ENCODE measurements at places on chromosomes 4 and X.
A peak's percentile ranks its signal among the peaks of the same experiment; 100 is the strongest.

DNA sequence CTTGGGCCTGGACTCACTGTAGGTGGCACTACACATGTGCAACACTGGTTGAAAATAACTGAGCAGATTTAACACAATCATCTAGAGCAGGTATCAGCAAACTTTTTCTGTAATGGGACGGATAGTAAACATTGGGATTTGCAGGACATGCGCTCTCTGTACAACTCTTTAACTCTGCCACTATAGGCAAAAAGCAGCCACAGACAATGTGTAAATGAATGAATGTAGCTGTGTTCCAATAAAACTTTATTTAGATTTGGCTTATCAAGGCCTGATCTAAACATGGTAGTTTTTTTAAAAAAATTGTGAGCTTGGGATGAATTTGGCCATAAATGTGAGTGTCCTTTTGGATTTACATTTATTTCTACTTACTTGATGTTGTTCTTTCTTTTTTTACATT lies 407.3 kb downstream of the FAT4 start:
- DNase-seq: no peak

- no peak for DNase-seq
Measured at GRCh38 chr4:138945840-138946239, 69.7 kb upstream of the NOCT start.

DNA sequence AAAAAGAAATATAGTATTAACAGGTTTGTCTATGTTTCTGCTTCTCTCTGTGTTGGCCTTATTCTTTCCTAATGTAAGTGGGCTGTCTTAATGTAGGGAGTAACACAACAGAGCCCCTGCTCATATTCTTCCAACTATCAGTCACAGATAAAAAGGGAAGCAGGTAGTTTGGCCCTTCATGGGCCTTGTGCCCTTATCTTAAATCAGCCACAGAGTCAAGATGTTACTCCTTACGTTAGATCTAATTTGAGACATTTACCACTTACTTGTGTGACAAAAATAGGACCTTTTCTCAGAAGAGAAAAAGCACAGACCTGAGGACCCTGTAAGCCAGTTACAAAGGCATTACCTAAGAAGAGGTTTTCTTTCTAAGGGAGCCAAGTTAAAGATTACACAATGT lies 589.0 kb downstream of the GRXCR1 start:
- DNase-seq: no peak

GRCh38 chrX:154542723-154543424 lies 3.8 kb downstream of the G6PD start:
- no peak for DNase-seq

DNA sequence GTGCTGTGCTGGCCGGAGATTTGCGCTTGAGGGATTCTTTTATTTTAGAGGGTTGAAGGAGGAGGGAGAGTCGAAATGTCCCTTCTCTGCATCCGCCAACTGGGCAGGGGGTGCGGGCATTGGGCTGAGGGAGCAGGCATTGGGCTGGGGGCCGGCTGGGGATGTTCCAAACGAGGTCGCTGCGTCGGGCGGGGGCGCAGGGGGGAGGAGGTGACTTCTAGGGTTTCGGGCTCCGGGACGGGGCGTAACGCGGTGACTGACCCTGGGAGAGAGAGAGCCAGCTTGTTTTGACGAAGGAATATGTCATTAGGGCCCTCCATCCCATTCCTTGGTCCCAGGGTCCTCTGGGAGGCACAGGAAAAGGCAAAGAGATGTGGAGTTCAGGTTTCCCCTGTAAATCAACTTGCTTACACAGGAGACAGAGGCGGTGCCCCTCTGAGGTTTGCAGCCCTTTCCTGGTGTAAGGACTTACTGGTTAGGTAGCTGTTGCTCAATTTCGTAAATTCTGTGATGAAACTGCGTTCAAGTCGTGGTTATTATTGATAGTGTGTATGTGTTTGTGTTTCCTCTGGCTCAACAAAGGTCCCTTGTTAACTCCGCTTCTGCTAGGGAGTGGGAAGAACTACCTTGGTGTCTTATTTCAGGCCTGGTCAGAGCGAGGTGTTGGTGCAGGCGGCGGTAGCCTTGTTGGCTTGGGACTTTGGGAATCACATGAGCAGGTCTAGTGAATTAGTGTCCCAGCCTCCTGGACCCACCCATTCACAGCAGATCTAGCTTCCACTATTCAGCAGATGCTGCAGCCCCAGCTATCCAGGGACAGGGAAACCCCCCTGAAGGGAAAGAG lies 716 bp downstream of the FHIP1A start:
- peak; percentile 28 for DNase-seq

Measured in HuH-7.5 (cell line).